HFFc6 (cell line): ENCODE measurements at places on chromosomes 4 and X. TPM values are rescaled to one million over a fixed set of nuclear protein-coding genes. Genes with fewer than 3 reads are reported as not detected.

The IBSP gene
- total RNA-seq: not detected in 3 replicates

The UXT gene
- total RNA-seq: 82.5 and 101 TPM in 2 replicates

The HPGD gene
- not detected in 3 replicates for total RNA-seq

The GUCY1A1 gene
- not detected in 3 replicates for total RNA-seq

The GALNTL6 gene
- total RNA-seq: not detected in 3 replicates

The VCX3B gene
- not detected in 3 replicates for total RNA-seq

The SORCS2 gene
- total RNA-seq: 0.15 TPM in 1 of 3 replicates, not detected in the others

The RGN gene
- 0.45 to 3.1 TPM (median 2.4 TPM) in 3 replicates for total RNA-seq

The KLKB1 gene
- total RNA-seq: not detected in 3 replicates

The CLIC2 gene
- total RNA-seq: not detected in 2 replicates

The DMD gene
- total RNA-seq: 4.9 to 8.0 TPM (median 6.4 TPM) in 3 replicates

GRCh38 chr4:39486221-39486804, 27.5 kb downstream of the LIAS start:
- H3K27me3 ChIP-seq: no peaks in the 10 kb centered on the region; the same call in none of the 2 replicates
- H3K27ac ChIP-seq: no peak overlapping the region
- H3K4me1 ChIP-seq: peaks cover 6% of the 10 kb centered on the region; the same call in 1 of the 2 replicates
- no peak overlapping the region for H3K4me3 ChIP-seq
- H3K36me3 ChIP-seq: peaks cover 10% of the 10 kb centered on the region; the same call in 1 of the 2 replicates
- no peak for DNase-seq

DNA sequence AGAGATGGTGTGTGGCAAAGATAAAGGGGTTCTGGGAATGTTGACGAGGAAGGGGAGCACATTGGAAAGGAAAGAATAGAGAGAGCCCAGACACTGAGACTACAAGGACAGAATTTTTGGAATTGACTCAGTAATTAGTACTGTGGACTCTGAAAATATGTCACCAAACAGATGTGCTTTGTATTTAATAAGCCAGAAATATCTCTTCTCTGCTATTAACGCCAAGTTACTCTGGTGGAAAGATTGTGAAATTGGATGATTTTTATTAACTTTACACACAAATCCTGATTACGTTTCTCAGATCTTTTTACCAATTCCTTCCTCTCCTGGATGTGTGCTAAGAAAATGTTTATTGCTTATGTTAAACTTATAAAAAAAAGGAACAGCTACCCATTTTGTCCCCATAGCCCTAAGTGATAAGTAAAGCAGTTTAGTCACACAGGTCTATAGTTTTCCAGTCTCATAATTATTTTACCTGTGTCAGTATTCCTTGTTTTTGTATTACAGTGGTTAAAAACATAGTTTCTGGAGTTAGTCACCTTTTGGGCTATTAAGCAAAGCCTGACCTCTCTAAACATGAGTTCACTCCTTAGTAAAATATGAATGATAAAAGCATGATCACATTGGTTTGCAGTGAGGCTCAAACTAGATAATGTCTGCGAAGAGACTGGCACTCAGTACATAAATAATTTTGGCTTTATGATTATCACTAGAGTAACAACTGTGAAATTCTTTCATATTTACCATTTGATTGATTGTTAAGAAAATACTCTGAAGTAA, 1068.3 kb downstream of the STIM2 start:
- no peaks in the 10 kb centered on the region for H3K27me3 ChIP-seq
- peak overlapping the region; percentile 60 for H3K4me3 ChIP-seq
- peaks cover 28% of the 10 kb centered on the region for H3K4me1 ChIP-seq
- H3K36me3 ChIP-seq: no peaks in the 10 kb centered on the region; the same call in 1 of the 2 replicates

DNA sequence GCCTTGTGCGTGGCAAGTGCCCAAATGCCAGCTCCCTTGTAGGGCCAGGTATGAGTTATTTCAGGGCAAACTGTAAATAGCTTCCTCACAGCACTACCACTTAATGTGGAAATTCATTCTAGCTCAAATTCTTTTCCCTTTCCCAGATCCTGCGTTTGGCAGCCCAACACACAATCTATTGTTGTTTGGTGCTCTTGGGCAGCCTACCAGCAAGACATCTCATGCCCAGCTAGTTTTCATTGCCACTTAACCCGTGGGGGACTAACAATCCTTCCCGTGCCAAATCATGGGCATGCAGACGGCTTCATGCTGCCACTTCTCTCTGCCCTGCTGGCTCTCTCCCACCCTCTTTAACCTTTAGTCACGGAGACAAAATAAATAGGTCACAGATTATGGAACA, 454.2 kb downstream of the GRIA2 start:
- no peaks in the 10 kb centered on the region for H3K27me3 ChIP-seq
- no peak for DNase-seq
- no peak overlapping the region for H3K27ac ChIP-seq
- H3K36me3 ChIP-seq: peaks cover 5% of the 10 kb centered on the region; the same call in 1 of the 2 replicates
- H3K4me1 ChIP-seq: no peaks in the 10 kb centered on the region

DNA sequence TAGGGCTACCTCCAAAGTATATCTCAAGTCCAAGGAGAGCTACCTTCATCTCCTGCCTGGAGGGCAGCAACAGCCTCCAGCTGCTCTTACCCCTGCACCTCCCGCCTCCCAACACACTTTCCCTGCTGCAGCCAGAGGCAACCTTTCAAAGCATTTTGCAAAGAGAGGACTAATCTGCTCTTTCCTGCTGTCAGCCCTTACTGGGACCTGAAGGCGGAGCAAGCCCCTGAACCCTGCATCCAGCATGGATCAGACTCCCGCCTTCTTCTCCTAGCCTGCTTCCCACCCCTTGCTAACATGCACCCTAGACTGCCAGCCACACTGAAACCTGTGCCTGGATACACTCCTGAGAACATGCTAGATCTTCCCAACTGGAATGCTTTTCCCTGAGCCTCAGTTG, 37.7 kb upstream of the VMA21 start:
- H3K4me3 ChIP-seq: no peak overlapping the region
- DNase-seq: no peak
- H3K27ac ChIP-seq: no peak overlapping the region
- H3K4me1 ChIP-seq: no peaks in the 10 kb centered on the region
- peaks cover 5% of the 10 kb centered on the region for H3K27me3 ChIP-seq

DNA sequence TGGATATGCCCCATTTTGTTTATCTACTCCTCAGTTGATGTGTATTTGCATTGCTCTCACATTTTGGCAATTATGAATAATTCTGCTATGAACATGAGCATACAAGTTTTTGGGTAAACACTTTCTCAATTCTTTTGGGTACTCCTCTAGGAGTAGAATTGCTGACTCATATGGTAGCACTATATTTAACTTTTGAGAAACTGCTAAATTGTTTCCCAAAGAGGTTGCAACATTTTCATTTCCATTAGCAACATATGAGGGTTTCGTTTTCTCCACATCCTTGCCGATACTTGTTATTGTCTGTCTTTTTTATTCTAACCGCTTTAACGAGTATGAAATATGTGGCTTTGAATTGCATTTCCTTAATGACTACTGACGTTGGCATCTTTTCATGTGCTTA, 185.4 kb downstream of the TSPAN5 start:
- peaks cover 58% of the 10 kb centered on the region for H3K36me3 ChIP-seq
- no peak for DNase-seq
- H3K4me3 ChIP-seq: no peak overlapping the region
- H3K27me3 ChIP-seq: peaks cover 5% of the 10 kb centered on the region

DNA sequence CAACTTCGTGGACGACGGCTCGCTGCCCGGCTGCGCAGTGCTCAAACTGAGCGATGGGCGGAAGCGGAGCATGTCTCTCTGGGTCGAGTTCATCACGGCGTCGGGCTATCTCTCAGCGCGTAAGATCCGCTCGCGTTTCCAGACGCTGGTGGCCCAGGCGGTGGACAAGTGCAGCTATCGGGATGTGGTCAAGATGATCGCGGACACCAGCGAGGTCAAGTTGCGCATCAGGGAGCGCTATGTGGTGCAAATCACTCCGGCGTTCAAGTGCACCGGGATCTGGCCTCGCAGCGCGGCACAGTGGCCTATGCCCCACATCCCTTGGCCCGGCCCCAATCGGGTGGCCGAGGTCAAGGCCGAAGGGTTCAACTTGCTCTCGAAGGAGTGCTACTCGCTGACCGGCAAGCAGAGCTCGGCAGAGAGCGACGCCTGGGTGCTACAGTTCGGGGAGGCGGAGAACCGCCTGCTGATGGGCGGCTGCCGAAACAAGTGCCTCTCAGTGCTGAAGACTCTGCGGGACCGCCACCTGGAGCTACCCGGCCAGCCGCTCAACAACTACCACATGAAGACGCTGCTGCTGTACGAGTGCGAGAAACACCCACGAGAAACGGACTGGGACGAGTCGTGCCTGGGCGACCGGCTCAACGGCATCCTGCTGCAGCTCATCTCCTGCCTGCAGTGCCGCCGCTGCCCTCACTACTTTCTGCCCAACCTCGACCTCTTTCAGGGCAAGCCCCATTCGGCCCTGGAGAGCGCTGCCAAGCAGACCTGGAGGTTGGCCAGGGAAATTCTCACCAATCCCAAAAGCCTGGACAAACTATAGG, 1.5 kb downstream of the MAB21L2 start:
- H3K4me1 ChIP-seq: 0 out of 2 replicates have a peak, but pooled peaks cover 4% of the 10 kb centered on the region
- no peak for DNase-seq
- H3K36me3 ChIP-seq: peaks cover 35% of the 10 kb centered on the region
- H3K27me3 ChIP-seq: no peaks in the 10 kb centered on the region; the same call in 1 of the 2 replicates
- no peak overlapping the region for H3K4me3 ChIP-seq
- H3K27ac ChIP-seq: no peak overlapping the region

GRCh38 chrX:119004920-119005524, 30.6 kb downstream of the LONRF3 start:
- no peaks in the 10 kb centered on the region for H3K4me1 ChIP-seq
- H3K27me3 ChIP-seq: peaks cover 15% of the 10 kb centered on the region
- no peaks in the 10 kb centered on the region for H3K36me3 ChIP-seq
- no peak overlapping the region for H3K4me3 ChIP-seq

DNA sequence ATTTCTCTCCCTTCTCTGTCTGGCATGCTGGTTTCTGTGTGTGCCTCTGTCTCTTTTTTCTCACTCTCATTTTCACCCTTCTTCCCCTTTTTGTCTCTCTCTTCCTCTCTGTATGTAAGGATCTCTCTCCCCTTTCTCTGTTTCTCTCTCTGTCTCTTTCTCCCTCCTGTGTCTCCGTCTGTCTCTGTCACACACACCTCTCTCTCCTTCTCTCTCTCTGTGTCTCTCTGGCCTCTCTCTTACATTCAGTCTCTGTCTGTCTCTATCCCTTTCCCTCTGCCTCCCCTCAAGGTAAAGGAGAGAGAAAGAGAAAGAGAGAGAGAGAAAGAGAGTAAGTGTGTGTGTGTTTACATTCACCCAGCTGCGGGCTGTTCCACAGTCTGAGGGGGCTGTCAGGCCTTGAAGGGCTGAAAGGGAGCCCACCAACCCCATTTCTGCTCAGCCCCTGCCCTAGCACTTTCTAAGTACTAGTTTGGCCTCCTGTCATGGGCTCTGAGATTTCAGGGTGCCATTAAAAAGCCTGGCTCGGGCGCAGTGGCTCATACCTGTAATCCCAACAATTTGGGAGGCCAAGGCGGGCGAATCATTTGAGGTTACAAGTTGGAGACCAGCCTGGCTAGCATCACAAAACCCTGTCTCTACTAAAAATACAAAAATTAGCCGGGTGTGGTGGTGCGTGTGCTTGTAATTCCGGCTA, 9.6 kb upstream of the TSPYL2 start:
- peaks cover 20% of the 10 kb centered on the region for H3K4me1 ChIP-seq
- H3K27ac ChIP-seq: peak overlapping the region; percentile 38
- DNase-seq: no peak
- peak overlapping the region; percentile 81 for H3K4me3 ChIP-seq
- no peaks in the 10 kb centered on the region; the same call in 1 of the 2 replicates for H3K27me3 ChIP-seq

DNA sequence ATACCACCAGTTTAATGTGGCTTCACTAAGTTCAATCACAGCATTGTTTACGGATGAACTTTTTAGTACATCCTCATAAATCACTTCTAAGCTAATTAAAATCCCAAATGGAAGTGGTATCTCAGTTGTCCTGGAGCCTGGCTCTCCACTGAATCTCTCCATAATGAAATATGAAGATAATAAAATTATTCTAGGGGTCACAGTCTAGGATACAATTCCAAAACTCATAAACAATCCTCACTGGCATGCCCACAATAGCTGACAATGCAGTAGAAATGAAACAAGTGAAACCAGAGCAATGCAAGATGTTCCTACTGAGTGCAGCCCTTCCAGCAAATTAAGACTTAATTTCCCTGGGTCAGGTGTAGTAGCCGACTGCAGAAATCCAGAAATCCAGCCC, 47.3 kb upstream of the FAM9B start:
- no peak overlapping the region for H3K27ac ChIP-seq
- H3K36me3 ChIP-seq: peaks cover 8% of the 10 kb centered on the region; the same call in 1 of the 2 replicates
- DNase-seq: no peak
- H3K4me1 ChIP-seq: no peaks in the 10 kb centered on the region
- H3K4me3 ChIP-seq: no peak overlapping the region

- H3K36me3 ChIP-seq: peaks cover 5% of the 10 kb centered on the region
- peaks cover 33% of the 10 kb centered on the region for H3K27me3 ChIP-seq
- no peak overlapping the region for H3K4me3 ChIP-seq
- H3K27ac ChIP-seq: no peak overlapping the region
- DNase-seq: no peak
These were observed 50.1 kb upstream of the ADRA2C start for GRCh38 chr4:3715855-3716630.

GRCh38 chr4:6747294-6748051, 31.5 kb downstream of the BLOC1S4 start:
- no peak overlapping the region for H3K4me3 ChIP-seq
- H3K27ac ChIP-seq: no peak overlapping the region
- H3K27me3 ChIP-seq: peaks cover 9% of the 10 kb centered on the region
- H3K4me1 ChIP-seq: peaks cover 17% of the 10 kb centered on the region

DNA sequence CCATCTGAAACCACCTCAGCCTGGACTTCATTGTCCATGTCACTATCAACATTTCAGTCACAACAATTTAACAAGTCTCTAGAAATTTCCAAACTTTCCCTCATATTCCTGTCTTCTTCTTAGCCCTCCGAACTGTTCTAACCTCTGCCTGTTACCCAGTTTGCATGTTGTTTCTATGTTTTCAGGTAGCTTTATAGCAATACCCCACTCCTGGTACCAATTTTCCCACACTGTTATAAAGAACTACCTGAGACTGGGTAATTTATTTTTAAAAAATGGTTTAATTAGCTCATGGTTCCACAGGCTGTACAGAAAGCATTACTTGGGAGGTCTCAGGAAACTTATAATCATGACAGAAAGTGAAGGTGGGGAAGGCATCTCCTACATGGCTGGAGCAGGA, 679.2 kb upstream of the FRG1 start:
- no peaks in the 10 kb centered on the region; the same call in 1 of the 2 replicates for H3K36me3 ChIP-seq
- no peak for DNase-seq
- H3K27me3 ChIP-seq: no peaks in the 10 kb centered on the region; the same call in 1 of the 2 replicates
- H3K4me3 ChIP-seq: no peak overlapping the region
- H3K27ac ChIP-seq: no peak overlapping the region
